ENCODE measurements at places on chromosomes 7 and 10.

DNA sequence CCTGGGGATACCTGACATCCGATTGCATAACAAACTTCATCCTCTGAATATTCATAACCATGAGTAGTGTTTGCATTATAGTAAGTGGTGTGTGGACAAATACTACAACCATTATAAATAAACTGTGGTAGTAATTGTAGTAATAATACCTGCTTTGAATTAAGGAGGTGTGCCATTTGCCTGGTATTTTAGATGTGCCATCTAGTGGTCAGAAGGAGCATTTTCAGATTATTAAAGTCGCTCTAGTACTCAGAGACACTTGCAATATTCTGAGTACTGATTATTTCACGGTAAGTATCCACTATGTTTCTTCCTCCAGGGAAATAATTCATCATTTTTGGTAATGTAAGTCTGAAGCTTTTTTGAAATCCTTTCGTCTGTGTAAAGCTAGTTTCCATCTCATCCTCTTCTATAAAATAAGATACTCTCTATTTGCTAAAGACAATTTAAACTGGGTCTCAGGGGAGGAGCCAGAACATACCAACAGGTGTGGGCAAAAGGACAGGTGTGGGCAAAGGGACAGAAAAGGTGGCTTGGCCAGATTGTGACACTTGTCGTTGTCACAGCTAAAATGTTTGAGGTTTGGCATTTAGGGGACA lies 115.3 kb upstream of the WDR11 start:
- peak; percentile 52 for DNase-seq
- H3K4me3 ChIP-seq: no peak overlapping the region
- H3K4me1 ChIP-seq: no peaks in the 10 kb centered on the region
- no peaks in the 10 kb centered on the region for H3K27me3 ChIP-seq
- no peak overlapping the region for H3K27ac ChIP-seq

DNA sequence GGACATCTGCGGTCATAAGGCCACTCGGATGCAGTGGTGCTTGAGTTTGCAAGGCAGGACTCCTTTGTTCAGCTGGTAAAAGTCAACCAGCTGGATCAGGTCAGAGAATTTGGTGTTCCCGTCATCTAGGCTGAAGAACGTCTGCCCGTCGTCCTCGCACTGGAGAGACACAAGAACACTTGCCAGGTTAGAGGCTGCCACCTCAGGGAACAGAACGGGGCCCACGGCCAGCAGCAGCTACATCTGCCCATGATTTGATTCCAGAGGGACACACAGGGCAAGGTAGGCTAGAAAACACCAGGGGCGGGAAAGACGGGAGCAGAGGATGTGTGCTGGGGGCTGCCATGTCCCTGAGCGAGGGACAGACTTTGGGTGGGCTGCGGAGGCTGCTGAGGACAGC lies 27.7 kb upstream of the DDC start:
- DNase-seq: no peak
- peaks cover 11% of the 10 kb centered on the region for H3K4me1 ChIP-seq
- H3K36me3 ChIP-seq: no peaks in the 10 kb centered on the region

DNA sequence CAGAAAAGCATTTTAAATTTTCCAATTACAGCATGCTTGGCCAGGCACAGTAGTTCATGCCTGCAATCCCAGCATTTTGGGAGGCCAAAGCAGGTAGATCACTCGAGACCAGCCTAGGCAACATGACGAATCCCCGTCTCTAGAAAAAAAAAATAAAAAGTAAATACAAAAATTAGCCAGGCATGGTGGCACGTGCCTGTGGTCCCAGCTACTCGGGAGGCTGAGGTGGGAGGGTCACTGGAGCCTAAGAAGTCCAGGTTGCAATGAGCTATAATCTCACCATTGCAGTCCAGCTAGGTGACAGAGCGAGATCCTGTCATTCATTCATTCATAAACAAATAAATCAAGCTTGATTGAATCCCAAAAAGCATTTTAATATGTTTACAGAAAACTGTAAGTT lies 234.9 kb downstream of the PARD3 start:
- H3K4me1 ChIP-seq: no peaks in the 10 kb centered on the region
- H3K27ac ChIP-seq: no peak overlapping the region
- no peaks in the 10 kb centered on the region for H3K27me3 ChIP-seq
- no peak overlapping the region for H3K4me3 ChIP-seq
- no peak for DNase-seq

- no peaks in the 10 kb centered on the region for H3K27me3 ChIP-seq
- 0 out of 2 replicates have a peak, but pooled peaks cover 3% of the 10 kb centered on the region for H3K36me3 ChIP-seq
- H3K27ac ChIP-seq: no peak overlapping the region
- no peak for DNase-seq
- no peak overlapping the region for H3K4me3 ChIP-seq
Measured at GRCh38 chr7:7858559-7858958, 110.0 kb upstream of the GLCCI1 start.

DNA sequence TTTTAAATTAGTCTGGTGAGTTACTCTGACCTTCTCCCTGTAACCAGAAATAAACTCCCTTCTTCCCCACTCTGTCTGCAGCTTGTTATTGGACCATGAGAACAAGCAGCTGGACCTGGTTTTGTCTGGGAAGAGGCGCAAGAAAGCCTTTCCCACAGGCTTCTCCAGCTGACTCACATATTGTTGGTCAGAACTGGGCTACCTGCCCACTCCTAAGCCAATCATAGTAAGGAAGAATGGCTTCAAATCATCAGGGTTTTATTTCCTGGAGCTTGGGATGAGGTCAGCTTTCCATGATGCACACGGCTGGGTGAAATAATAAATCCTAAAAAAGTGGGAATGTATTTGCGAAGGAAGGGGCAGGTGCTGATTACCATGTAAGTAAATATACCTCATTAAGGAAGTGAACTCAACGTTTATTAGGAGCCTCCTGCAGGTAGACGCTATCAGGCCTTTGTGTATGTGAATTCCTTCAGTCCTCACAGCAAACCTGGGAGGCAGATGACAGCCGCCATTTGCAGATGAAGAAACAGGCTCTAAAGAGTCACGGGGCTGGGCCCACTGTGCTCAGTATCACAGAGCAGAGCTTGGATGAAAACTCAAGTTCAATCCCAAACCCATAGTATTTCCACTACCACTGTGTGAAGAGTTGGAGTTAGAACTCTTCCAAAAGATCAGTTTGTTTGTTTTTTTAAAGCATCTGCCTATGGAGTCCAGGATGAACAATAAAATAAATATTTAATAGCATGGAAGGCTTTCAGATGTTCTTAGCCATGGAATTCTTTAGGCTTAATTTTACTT lies 32.8 kb downstream of the IL15RA start:
- H3K27ac ChIP-seq: no peak overlapping the region
- H3K27me3 ChIP-seq: no peaks in the 10 kb centered on the region
- H3K4me3 ChIP-seq: no peak overlapping the region
- H3K36me3 ChIP-seq: no peaks in the 10 kb centered on the region
- H3K4me1 ChIP-seq: no peaks in the 10 kb centered on the region

DNA sequence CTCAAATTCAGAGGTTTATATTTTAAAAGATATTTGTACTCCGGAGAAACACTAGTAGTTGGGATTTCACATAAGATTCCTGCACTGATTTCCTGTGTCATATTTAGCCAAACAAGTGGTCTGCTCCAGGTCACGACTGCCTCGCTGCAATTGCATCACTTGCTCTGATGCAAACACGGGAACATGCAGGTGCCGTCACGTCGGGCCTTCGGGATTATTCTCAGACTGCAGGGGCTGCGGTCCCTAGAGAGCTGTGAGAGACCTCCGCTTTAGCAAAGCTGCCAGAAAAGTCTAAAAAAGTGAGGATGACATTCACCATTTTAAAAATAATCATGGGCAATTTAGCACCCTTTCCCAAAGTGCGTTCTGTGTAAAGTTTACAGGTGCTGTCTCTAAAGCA lies 93.5 kb upstream of the DDC start:
- H3K4me1 ChIP-seq: peaks cover 72% of the 10 kb centered on the region
- no peaks in the 10 kb centered on the region for H3K27me3 ChIP-seq
- DNase-seq: no peak
- H3K27ac ChIP-seq: no peak overlapping the region
- no peaks in the 10 kb centered on the region for H3K36me3 ChIP-seq
- H3K4me3 ChIP-seq: no peak overlapping the region

DNA sequence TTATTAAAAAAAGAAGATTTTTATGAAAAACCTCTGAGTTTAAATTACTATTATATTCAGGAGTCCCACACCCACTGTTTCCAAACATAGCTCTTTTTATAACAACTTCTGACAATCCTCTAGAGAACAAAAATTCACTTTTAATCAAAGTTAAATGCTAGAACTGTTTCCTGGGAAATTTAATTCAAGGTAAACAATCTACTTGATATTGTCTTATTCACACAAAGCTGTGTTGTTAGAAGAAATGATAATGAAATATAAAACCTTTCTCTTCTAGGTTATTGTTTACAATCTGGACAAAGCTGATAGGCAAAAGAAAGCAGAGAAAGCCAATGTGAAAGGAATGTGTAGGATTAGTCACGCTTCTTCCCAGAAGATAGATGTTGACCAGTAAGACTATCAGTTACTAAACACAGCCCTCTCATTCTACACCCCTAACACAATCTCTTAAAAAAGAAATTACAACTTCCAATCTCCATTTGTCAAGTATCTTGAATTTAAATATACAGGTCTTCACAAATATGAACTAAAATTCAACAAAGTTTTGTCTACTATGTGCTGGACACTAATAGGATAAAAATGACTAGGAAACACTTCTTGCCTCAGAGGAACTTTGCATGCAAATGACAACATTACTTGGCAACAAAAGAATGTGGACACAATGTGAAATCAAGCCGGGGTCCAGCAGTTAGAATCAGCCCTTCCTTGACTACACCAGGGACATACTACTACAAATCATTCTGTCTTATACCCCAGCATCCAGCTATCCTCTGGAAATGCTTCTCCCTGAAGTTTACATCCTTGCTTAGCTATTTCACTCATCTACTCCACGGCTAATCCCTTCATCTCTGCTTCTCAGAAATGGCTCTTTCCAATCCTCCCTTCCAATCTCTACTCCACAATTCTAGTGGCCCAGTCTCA lies 123.7 kb downstream of the IMMP2L start:
- H3K4me1 ChIP-seq: no peaks in the 10 kb centered on the region
- DNase-seq: no peak
- no peaks in the 10 kb centered on the region for H3K27me3 ChIP-seq
- no peak overlapping the region for H3K27ac ChIP-seq
- no peaks in the 10 kb centered on the region for H3K36me3 ChIP-seq
- no peak overlapping the region for H3K4me3 ChIP-seq

GRCh38 chr10:76191336-76191735 lies 759.9 kb downstream of the LRMDA start:
- no peak overlapping the region for H3K4me3 ChIP-seq
- no peaks in the 10 kb centered on the region for H3K27me3 ChIP-seq
- H3K27ac ChIP-seq: no peak overlapping the region
- peaks cover 4% of the 10 kb centered on the region for H3K4me1 ChIP-seq
- no peak for DNase-seq
- H3K36me3 ChIP-seq: no peaks in the 10 kb centered on the region

GRCh38 chr7:142611566-142612236 lies 137.6 kb upstream of the PRSS1 start:
- no peaks in the 10 kb centered on the region for H3K27me3 ChIP-seq
- H3K36me3 ChIP-seq: no peaks in the 10 kb centered on the region
- DNase-seq: no peak
- H3K4me3 ChIP-seq: no peak overlapping the region
- H3K27ac ChIP-seq: no peak overlapping the region

GRCh38 chr7:37262181-37262580 lies 186.5 kb downstream of the ELMO1 start:
- H3K27me3 ChIP-seq: no peaks in the 10 kb centered on the region
- no peak overlapping the region for H3K4me3 ChIP-seq
- no peaks in the 10 kb centered on the region for H3K36me3 ChIP-seq
- H3K27ac ChIP-seq: no peak overlapping the region

- no peaks in the 10 kb centered on the region for H3K36me3 ChIP-seq
- no peak overlapping the region for H3K27ac ChIP-seq
- no peaks in the 10 kb centered on the region for H3K27me3 ChIP-seq
- peaks cover 41% of the 10 kb centered on the region for H3K4me1 ChIP-seq
Measured at GRCh38 chr7:143490717-143491306, 13.1 kb downstream of the TAS2R41 start.

- no peak overlapping the region for H3K4me3 ChIP-seq
- no peak overlapping the region for H3K27ac ChIP-seq
- no peak for DNase-seq
Measured at GRCh38 chr10:49830016-49830415, 67.9 kb upstream of the OGDHL start.

DNA sequence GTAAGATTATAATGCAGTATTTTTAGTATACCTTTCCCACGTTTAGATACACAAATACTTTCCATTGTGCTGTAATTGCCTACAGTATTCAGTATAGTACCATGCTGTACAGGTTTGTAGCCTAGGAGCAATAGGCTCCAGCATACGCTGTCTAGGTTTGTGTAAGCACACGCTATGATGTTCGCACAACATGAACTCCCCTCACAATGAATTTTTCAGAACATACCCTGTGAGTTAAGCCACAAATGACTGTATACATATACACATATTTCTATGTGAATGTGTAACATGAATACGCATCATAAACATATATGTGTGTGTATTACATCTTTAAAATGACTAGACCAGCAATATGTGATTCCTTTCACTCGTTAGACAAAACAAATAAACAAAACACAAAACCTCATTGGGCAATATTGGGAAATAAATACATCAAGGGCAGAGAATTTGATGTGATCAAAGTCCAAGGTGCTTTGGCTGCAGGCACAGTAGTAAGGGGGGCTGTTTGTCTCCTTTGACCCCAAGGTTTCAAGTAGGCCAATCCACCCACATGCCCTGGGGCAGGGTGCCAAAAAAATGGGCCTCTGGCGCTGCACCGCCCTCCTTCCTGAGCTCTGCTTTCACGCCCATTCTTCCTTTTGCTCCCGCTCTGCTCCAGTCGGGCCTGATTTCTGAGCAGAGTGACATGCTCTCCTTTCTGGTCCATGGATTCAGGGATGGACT lies 33.9 kb downstream of the CHN2 start:
- DNase-seq: no peak
- H3K27ac ChIP-seq: no peak overlapping the region
- H3K4me3 ChIP-seq: no peak overlapping the region
- no peaks in the 10 kb centered on the region for H3K4me1 ChIP-seq
- no peaks in the 10 kb centered on the region for H3K36me3 ChIP-seq
- H3K27me3 ChIP-seq: no peaks in the 10 kb centered on the region

DNA sequence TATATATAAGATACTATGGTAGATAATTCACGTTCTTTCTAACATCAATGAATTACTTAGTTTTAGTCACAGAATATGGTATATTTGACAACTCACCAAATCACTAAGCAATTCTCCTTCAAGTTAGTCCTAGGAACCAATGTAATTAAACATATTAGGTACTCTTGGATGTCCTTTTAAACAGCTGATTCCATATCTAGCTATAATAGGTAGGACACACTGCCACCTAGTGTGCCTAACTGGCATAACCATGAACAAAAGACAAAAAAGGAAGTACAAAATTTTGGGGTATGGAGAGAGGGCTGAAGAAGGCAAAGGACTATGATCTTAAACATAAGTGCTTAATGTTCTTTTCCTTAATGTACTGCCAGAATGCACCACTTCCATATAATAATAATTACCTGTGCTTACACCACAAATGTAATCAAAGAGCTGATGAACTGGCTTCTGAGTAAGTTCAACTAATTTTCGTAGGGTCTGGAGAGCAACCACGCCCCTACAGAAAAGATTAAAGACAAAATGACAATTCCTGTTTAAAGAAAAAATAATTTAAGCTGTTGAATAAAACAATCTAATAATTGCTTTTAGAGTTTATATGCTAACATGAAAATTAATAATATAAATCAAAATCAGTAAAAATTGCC lies 28.7 kb downstream of the PNPLA8 start:
- H3K27ac ChIP-seq: no peak overlapping the region
- H3K4me1 ChIP-seq: no peaks in the 10 kb centered on the region
- H3K36me3 ChIP-seq: no peaks in the 10 kb centered on the region

- no peak overlapping the region for H3K27ac ChIP-seq
- H3K4me3 ChIP-seq: no peak overlapping the region
- DNase-seq: no peak
Measured at GRCh38 chr7:21336743-21337142, 91.1 kb upstream of the SP4 start.

- no peaks in the 10 kb centered on the region for H3K27me3 ChIP-seq
- no peaks in the 10 kb centered on the region for H3K36me3 ChIP-seq
- peaks cover 47% of the 10 kb centered on the region for H3K4me1 ChIP-seq
Measured at GRCh38 chr7:128106821-128107220, 75.6 kb upstream of the LRRC4 start.

Measured in MM.1S (cell line).